ENCODE measurements at places on chromosomes 5 and 9.

- no peak for DNase-seq
Observed at GRCh38 chr9:125700791-125701190, 6.2 kb downstream of the MAPKAP1 start.

- no peak for DNase-seq
Observed at GRCh38 chr9:13787234-13787833, 507.8 kb upstream of the MPDZ start.

- DNase-seq = no peak
Observed at GRCh38 chr5:180115326-180116076, 43.9 kb upstream of the RNF130 start.

DNA sequence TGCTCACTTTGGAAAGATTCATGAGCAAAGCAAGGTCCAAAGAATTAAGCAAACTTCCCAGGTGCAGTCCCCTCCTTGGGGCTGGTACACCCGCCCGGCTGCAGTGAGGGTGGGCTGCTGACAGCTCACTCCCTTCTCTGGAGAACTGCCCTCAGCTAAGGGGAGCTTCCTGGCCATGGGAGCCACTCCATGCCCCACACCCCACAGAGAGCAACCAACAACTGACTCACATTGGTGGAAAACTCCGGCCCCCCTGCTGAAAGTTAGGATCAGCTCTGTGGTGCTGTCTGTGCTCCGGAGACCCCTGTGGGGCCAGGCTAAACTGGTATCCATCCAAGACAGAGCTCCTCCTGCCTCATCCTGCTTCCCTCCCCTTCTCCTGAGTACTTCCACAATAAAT is 223.0 kb downstream of the GABBR2 start:
- DNase-seq = no peak

GRCh38 chr9:15849871-15850270 is 297.0 kb downstream of the CCDC171 start:
- no peak for DNase-seq

DNA sequence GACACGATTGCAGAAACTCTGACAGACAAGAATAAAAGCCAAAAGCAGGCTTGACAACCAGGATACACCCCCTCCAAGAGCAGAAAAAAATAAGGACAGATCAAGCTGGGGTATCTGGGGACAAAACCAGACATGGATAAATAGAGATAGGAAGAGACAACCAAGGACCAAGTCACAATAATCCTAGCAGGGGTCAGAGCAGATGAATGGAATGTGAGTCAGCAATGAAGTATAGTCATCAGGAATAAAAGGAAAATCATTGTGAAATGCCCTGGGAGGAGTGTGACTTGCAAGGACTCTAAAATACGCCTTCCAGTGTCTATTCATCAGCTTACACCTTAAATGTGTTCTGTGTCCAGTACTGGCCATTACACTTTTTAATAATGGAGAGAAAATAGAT is 206.8 kb downstream of the CAAP1 start:
- DNase-seq = no peak

GRCh38 chr5:37714756-37715155 is 125.1 kb downstream of the GDNF start:
- DNase-seq = no peak

Data from central memory CD8-positive, alpha-beta T cell (primary cell).